ENCODE measurements at places on chromosomes 11 and 22. TPM values are rescaled to one million over a fixed set of nuclear protein-coding genes. Genes with fewer than 3 reads are reported as not detected.

The GRAMD1B gene
- total RNA-seq, result 12.6 TPM

The OR51B4 gene
- total RNA-seq, result not detected

- no peak for DNase-seq
Observed at GRCh38 chr11:43639920-43640319, 40.6 kb upstream of the HSD17B12 start.

DNA sequence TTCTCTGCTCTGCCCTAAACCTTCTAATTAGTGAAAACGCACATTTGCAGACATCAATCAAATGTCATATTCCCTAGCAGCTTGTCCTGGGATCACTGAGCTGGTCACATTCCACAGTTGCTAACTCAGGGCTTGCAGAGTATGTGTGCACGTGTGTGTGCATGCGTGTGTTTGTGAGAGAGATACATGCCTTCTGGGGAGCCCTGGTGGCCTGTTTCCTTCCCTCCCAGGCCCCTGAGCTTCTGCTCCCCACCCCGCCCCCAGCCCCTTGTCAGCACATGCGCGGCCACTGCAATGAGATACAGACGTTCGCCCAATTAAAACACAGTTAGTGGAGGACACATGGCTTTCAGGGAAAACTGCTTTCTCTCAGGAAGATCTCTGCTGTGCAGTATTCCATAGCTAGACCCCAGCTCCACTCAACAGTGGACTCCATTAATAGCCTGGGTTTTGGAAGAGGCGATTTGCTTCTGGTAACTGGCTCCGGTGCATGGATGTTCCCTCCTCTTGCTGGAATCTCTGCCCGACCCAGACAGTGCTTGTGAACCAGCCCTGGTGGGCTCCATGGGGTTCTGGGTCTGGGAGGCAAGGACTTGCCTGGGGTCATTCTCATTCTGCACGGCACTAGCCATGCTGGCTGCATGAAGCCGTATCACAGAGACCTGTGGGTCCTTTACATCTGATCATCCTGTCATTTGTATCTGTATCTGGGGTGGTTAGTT is 17.7 kb downstream of the LRP5 start:
- DNase-seq, result no peak

The NECTIN1 gene
- 27.4 TPM for total RNA-seq

The BDNF gene
- total RNA-seq, result 2.1 TPM

The YAP1 gene
- total RNA-seq, result 91.4 TPM

GRCh38 chr11:130865091-130865773 is 51.0 kb downstream of the SNX19 start:
- DNase-seq, result peak; percentile 22

The ESAM gene
- 0.26 TPM for total RNA-seq

- no peak for DNase-seq
Observed at GRCh38 chr22:27466778-27467438, 334.6 kb downstream of the MN1 start.

GRCh38 chr22:17980638-17981051 is 43.7 kb downstream of the MICAL3 start:
- DNase-seq, result peak; percentile 27

- DNase-seq, result no peak
Observed at GRCh38 chr11:44842220-44842619, 108.5 kb downstream of the TP53I11 start.

GRCh38 chr11:123477205-123477907 is 47.3 kb downstream of the GRAMD1B start:
- no peak for DNase-seq

- DNase-seq, result no peak
Observed at GRCh38 chr22:20405931-20406685, 12.2 kb downstream of the ZNF74 start.
